ENCODE measurements at places on chromosomes 11 and 22. TPM values are rescaled to one million over a fixed set of nuclear protein-coding genes. Genes with fewer than 3 reads are reported as not detected.
A peak's percentile ranks its signal among the peaks of the same experiment; 100 is the strongest.

- peak; percentile 33 for DNase-seq
These were observed 230.4 kb downstream of the ST3GAL4 start for GRCh38 chr11:126585774-126586491.

DNA sequence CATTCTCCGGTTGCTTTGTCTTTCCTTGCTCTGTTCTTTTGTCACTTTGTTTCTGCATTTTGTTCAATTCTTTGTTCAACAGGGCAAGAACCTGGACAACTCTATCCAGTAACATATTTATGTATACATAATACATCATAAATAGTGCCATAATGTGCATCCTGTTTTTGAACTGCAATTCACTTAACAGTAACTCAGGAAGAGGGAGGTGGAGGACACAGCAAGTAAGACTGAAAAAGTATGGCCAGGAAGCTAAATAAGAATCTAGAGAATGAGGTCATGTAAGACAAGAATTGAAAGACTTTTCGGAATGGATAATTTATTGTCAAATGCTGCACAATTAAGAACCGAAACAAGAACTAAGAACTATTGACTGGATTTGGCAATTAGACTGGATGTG is 29.2 kb upstream of the CHORDC1 start:
- DNase-seq, result no peak

GRCh38 chr22:28795071-28795693 is 5.2 kb downstream of the XBP1 start:
- no peak for DNase-seq

- DNase-seq, result no peak
These were observed 36.3 kb downstream of the PDE2A start for GRCh38 chr11:72637926-72638325.

- DNase-seq, result no peak
These were observed 311 bp downstream of the APBB1 start for GRCh38 chr11:6418557-6419008.

Gene CHRNA10
- total RNA-seq, result 0.42 TPM

Measured in tibial nerve (tissue), 4 donors.